Stimulated activated CD4-positive, alpha-beta T cell treated with anti-CD3 and anti-CD28 coated beads, Interleukin-2, amount 100 ng/mL, for 24 hours (primary cell): ENCODE measurements at places on chromosomes 16 and 17.
A peak's percentile ranks its signal among the peaks of the same experiment; 100 is the strongest.

DNA sequence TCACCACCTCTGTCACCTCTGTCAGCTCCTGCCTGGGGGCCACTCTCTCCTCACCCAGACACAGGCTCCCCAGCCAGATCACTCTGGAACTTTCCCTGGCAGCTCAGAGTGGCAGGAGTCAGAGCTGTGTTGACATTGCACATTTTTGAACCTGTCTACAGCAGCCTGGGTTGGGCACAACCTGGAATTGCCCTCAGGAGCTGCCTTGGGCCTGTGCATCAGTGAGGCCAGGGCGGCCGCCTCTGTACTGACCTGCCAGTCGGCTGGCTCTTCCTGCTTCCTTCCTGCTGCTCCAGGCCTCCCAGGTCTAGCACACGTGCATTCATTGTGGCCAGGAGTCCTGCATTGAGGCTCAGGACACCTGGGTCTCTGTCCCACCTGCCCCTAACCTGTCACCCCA lies 14.2 kb upstream of the TMEM11 start:
- no peak for DNase-seq

- no peak for DNase-seq
Measured at GRCh38 chr16:26688105-26688504, 378.6 kb upstream of the C16orf82 start.

GRCh38 chr17:27985306-27985705 lies 57.2 kb upstream of the NLK start:
- no peak for DNase-seq

DNA sequence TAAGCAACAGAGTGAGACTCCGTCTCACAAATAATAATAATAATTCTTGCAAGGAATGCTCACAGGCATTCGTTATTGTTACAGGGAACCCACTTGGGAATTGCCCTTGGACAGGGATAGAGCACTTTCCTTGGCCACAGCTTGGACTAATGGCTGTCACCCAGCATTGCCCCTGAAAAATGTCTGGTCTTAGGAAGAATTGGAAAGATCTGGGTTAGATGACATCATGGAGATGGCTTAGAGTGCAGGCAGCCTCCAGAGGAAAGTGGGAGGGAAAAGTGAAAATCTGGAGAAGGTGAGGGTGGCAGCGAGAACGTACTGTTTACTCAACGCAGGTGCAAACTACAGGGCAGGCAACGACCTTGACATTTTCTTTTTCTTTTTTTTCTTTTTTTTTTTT lies 59.3 kb upstream of the MRTFB start:
- DNase-seq = no peak

DNA sequence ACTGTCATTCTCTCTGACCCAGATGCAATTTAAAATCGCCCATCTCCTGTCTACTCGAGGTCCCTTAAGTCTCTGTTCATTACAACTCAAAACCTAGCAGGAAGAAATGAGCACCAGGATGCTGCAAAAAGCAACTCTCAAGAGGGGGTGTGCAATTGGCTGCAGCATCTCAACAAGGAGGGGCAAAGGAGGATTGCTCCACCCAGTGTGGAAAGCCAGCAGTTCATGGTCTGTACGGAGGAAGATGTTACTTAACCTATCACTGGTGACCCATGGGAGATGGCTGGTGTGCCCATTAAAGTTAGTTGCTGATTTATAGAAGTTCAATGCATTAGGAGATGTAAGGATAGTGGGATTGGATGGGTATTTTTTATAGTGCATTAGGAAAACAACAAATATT lies 147.4 kb downstream of the CDK5R1 start:
- DNase-seq = no peak

DNA sequence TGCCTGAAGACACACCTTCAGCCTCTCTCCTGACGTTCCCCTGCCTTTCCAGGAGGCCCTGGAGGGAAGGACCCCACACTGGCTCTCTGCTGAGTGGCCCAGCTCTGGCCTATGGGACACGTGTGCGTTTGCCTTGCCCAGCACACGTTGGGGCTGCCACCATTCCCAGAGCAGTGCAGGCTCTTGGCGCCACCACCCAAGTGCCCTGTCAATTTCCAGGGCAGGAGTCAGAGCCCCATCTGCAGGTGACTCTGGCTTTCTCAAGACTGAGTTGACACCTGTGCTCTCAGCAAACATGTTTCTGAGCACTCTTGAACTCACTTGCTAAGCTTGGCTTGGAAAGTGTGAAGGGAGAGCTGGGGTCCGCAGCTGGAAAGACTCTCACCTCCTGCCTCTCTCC lies 4.7 kb upstream of the IRF8 start:
- DNase-seq = no peak

DNA sequence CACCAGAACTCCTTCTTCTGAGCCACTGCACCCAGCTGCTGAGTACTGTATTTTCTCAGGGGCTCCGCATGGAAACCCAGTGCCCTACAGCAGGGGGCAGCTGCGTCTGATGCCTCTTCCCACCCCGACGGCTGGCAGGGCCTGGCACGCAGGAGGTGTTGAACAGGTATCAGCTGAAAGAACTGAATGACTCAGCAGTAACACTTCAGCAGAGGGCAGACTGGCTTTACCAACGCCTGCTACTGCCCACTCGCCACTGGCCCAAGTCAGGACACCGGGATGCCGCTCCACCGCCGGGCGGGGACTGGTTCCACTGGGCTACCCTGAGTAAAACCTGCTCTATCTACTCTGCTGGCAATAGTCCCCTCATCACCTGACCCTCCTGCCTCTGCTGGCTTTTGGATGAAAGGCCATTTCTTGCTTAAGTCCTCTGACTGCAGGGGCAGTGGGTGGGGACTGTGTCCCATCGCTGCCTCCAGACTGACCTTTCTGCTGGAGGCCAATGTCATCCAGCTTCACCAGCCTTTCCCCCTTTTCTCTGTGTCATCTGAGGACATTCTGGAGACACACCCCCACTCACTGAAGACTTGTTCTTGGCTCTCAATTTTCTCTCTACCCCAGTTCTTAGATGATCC lies 100.4 kb upstream of the FA2H start:
- no peak for DNase-seq

GRCh38 chr17:18961634-18962493 lies 9.9 kb downstream of the SLC5A10 start:
- DNase-seq = peak; percentile 31

DNA sequence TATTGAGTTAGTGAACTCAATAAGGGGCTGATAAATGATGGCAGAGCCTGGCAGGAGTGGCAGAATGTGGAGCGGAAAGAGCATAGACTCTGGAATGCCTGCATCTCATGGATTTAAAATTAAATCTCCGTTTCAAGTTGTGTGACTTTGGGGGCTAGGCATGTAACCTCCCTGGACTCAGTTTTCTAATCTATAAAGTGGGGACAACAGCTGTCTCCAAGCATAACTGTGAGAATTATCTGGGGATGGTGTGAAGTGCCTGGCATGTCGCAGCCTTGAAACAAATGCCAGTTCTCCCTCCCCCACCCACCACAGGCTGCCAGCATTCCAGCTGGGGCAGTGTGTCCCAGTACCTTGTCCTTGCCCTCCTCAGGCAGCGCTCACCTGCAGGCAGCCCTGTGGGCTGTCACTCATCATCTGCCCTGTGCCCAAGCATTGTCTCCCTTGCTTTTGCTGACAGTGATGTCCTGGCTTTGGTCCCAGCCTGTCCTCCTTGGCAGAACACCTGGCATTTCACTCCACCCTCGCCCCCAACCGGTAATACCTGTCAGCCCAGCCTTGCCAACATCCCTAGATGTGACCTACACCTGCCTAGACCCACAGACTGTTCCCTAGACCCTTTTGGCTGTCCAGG lies 129.6 kb downstream of the MRM1 start:
- DNase-seq = no peak

GRCh38 chr16:68232335-68232734 lies 3.6 kb downstream of the ESRP2 start:
- no peak for DNase-seq

DNA sequence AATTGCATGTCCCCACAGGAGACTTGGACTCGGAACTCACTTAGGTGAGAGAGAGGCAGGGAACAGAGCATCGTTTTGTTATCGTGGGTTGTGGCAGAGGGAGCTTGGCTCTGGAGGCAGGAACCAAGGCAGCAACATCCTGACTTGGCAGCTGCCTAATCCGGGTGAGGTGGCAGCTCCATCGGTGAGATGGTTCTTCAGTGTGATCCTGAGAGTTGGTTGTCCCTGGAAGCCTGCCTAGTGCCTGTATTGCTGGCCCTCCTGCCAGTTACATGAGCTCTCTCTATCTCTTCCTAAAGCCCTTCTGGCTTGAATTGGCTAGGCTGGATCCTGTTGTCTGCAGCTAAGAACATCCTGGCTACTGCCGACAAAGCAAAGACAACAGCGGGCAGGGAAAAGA lies 19.9 kb upstream of the SEC14L1 start:
- DNase-seq = no peak
